ENCODE measurements at places on chromosomes 7 and 10.

DNA sequence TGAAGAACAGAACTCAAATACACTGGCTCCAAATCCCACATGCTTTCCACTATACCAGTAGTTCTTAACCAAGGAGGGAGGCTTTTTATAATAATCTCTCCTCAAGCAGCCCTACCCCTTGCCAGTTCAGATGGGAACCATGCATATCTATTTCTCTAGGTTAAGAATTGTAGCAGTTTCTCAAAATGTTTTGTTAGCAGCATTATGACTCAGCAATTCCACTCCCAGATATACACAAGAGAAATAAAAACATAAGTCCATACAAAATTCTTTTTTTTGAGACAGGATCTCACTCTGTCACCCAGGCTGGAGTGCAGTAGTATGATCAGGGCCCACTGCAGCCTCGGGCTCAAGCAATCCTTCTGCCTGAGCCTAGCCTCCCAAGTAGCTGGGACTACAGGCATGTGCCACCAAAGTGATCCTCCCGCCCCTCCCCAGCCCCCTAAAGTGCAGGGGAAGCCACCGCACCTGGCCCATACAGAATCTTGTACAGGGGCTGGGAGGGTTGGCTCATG is 18.1 kb downstream of the YWHAG start:
- peaks cover 9% of the 10 kb centered on the region for H3K36me3 ChIP-seq
- no peak for DNase-seq
- H3K4me3 ChIP-seq: no peak overlapping the region
- no peaks in the 10 kb centered on the region for H3K27me3 ChIP-seq
- no peaks in the 10 kb centered on the region for H3K4me1 ChIP-seq

DNA sequence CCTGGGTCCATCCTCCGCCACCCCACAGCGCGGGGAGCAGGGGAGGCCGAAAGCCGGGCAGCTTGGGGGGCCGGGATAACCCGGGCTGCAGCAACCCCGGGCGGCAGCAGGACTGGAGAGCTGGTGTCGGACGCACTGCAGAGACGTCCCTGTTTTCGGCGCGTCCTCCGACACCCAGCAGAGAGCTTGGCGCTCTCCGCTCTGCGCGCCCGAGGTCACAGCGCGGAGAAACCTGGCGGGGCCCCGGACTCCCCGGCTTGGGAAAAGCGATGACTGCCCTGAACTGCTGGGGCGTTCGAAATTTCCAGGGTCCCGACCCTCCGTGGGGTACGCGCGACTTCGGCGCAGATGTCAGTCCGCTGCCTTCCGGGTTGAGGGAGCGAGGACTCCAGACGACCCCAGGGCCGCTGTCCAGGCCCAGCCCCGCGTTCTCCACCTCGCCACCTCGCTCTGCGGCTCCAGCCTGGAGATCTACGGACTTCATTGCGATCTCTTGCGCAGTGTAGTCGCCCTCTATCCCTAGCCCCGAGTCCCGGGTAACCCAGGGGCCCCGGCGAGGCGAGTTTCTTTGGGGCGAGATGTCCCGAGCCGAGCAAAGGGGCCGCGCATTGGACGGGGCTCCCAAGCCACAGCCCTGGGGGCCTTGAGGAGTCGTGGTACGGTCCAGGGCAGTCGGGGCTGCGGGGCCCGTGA is 617 bp upstream of the FOXI2 start:
- H3K36me3 ChIP-seq: no peaks in the 10 kb centered on the region
- peaks cover 58% of the 10 kb centered on the region for H3K27me3 ChIP-seq
- H3K4me1 ChIP-seq: no peaks in the 10 kb centered on the region
- no peak overlapping the region for H3K4me3 ChIP-seq

DNA sequence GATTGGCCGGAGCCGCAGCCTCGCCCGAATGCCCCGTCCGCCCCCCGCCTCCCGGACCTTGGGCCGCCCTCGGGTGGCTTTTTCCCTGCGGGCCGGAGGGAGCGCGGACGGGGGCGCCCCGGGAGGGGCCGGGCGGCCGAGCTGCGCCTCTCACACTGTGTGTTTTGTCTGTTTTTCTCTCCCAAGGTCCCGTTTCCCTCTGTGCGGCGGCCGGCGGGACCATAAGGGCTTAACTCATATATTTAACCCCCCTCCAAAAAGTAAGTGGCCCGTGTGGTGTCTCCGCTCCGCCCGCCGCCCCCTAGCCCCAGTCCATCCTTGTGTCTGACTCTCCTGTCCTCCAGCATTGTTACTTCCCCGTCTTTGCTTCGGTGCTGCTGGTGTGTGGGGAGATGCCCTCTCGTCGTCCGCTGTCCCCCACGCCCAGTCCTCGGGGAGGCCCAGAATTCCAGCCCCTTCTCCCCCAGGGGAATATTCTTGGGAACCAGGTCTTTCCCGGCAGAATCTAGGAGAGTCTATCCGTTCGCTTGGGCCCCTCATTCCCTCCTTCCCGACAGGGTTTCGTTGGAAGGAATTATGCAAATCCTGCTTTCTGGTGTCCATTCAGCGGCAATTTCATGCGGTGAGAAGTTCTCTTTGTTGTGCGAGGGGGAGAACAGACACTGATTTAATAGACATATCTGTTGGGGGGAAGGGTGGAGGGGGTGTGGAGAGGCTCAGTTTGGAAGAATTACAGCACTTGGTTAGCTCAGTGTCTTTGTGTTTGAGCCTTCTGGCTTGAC is 1.3 kb downstream of the LCOR start:
- H3K4me1 ChIP-seq: no peaks in the 10 kb centered on the region
- H3K36me3 ChIP-seq: no peaks in the 10 kb centered on the region
- peak overlapping the region; percentile 51 for H3K4me3 ChIP-seq
- H3K27ac ChIP-seq: peak overlapping the region; percentile 99
- peak; percentile 71 for DNase-seq
- H3K27me3 ChIP-seq: no peaks in the 10 kb centered on the region

GRCh38 chr7:142381727-142382390 is 124.0 kb upstream of the PRSS58 start:
- no peak overlapping the region for H3K4me3 ChIP-seq
- no peak for DNase-seq
- no peak overlapping the region for H3K27ac ChIP-seq
- H3K36me3 ChIP-seq: no peaks in the 10 kb centered on the region

DNA sequence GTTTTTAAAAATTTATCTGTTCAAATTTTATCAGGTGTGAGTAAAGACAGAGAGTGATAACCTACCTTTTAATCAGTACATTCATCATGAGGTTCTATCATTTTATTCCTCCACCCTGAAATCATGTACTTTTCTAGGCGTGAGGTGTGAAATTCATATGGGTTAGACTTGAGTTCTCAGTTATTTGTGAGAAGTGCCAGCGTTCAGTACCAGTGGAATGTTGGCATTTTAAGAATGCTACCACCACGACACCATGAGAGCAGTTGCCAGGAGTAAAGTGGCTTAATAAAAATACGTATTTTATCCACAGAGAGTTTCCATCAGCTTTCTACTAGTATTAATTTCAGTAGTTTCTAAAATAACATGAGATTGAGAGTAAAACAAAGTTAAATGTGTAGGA is 104.1 kb upstream of the FERD3L start:
- no peak overlapping the region for H3K4me3 ChIP-seq
- no peaks in the 10 kb centered on the region for H3K36me3 ChIP-seq
- H3K4me1 ChIP-seq: no peaks in the 10 kb centered on the region
- no peaks in the 10 kb centered on the region for H3K27me3 ChIP-seq

DNA sequence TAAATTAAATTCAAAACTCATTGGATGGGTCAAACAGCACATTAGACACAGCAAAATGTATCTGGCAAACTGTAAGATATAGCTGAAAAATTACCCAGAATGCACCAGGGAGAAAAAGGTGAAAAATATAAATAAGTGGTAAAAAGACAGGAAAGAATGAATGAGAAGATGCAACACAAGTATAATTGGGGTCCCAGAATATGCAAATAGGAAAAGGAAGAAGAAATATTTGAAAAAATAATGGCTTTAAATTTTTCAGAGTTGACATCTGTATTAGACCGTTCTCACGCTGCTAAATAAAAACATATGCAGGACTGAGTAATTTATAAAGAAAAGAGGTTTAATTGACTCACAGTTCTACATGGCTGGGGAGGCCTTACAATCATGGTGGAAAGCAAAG is 167.7 kb upstream of the PLXNA4 start:
- H3K27ac ChIP-seq: no peak overlapping the region
- no peaks in the 10 kb centered on the region for H3K27me3 ChIP-seq
- no peaks in the 10 kb centered on the region for H3K36me3 ChIP-seq
- H3K4me3 ChIP-seq: no peak overlapping the region
- DNase-seq: no peak

GRCh38 chr7:27704422-27705199 is 35.4 kb upstream of the TAX1BP1 start:
- H3K27me3 ChIP-seq: no peaks in the 10 kb centered on the region
- H3K27ac ChIP-seq: no peak overlapping the region
- no peak for DNase-seq
- H3K4me1 ChIP-seq: no peaks in the 10 kb centered on the region
- no peak overlapping the region for H3K4me3 ChIP-seq
- no peaks in the 10 kb centered on the region for H3K36me3 ChIP-seq

DNA sequence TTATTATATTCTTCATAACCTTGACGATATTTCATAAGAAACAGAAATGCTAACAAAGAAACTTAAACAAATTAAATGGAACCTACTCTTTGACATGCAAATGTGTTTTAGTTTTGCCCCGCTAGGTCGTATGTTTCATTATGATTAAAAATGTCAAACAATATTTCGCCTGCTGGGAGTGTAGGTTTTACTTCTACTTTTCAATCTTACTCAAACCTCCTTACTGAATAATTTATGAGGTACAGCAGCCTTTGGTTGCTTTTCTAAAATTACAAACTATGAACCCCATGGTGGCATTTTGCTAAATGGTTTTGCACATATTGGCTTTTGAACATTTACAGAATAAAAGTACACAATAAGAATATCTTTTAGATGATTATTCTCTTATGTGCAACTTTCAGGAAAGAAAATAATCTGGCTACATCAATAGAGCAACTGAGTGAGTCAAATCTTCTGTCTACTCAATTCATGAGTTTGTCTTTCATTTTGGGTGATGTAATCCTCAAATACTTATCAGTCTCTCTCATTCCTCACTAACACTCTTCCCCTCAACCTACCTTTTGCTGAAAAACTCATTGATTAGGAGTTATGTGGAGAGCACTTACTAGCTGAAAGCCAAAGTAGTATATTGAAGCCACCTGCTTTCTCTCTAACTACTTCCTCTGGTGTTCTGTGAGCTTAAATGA is 1226.4 kb downstream of the XPNPEP1 start:
- no peaks in the 10 kb centered on the region for H3K4me1 ChIP-seq
- H3K4me3 ChIP-seq: no peak overlapping the region
- no peak for DNase-seq

DNA sequence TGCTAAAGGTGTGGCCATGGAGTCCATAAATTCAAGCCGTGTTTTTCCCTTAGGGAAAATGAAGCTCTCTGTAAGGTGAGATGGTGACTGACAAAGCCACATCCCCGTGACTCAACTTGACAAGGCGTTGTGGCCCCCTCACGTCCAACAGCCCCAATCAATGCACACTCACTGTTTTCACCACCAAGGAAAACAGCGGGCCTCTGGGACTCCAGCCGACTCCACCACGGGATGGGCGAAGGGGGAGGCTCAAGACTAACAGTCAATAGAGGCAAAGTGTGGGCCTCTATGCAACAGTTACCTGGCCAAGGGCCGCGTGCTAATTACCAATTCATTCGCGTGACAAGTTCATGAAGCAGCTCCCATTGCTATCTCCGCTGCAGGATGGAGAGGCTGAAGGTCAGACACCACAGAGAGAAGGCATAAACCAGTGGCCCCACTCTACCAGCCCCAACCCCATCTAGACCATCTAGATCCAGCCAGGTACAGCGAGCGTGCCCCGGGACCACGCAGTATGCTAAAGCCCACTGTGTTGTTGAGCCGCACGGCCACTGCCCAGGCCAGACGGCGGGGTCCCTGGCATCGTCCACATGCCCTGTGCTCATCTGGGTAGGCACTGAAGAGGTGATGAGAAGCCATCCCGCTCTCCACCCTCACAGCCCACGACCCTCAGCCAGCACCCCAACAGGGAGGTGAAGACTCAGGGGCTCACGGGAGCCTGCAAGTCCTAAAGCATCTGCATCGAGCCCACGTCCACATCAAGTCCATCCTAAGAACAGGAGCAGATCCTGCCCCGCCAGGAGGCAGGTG is 76.1 kb downstream of the PROSER2 start:
- H3K4me1 ChIP-seq: peaks cover 5% of the 10 kb centered on the region
- no peak overlapping the region for H3K4me3 ChIP-seq
- no peaks in the 10 kb centered on the region for H3K36me3 ChIP-seq

DNA sequence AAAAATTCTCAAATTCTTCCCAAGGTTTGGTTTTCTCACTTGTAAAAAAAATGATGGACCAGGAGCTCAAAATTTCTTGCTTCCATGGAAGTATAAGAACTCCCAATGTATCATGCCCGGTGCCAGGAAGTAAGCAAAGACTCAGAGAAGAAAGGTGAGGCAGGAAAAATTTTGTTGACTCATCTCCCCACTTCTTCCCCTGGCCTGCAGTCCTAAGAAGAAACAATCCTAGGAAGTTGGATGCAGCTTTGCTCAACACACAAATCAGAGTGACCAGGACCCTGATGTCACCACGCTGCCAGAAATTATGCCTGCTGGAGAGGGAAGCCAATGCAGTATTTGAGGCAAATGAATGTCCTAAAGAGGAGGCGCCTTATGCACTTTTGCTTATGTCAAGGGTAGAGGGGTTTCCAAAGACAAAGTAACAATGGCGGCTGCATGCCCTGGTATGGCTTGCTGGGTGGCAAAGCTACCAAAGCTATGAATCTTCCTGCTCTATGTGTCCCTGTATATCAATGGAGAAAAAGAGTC is 163.6 kb downstream of the NEURL1 start:
- H3K36me3 ChIP-seq: no peaks in the 10 kb centered on the region
- no peaks in the 10 kb centered on the region for H3K27me3 ChIP-seq
- H3K4me3 ChIP-seq: no peak overlapping the region
- H3K27ac ChIP-seq: no peak overlapping the region
- no peaks in the 10 kb centered on the region for H3K4me1 ChIP-seq

DNA sequence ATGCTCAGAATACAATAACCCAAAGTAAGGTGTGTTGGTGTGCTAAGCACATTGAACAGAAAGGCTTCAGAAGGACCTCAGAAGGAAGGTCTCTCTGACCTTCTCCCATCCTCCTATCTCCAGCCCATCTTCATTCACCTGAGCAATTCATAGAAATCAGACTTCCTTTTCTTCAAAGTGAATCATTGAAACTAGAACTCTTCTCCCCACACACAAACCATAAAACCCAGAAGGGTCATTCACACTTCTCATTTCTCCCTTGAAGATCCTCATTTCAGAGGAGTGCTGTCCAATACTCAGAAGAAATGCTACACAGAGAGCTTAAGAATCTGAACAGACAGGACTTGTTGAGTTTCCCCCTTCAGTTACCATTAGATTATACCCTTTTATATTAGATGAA is 89.5 kb downstream of the VWDE start:
- no peak overlapping the region for H3K27ac ChIP-seq
- no peak for DNase-seq
- no peaks in the 10 kb centered on the region for H3K36me3 ChIP-seq
- H3K4me1 ChIP-seq: no peaks in the 10 kb centered on the region
- no peak overlapping the region for H3K4me3 ChIP-seq

DNA sequence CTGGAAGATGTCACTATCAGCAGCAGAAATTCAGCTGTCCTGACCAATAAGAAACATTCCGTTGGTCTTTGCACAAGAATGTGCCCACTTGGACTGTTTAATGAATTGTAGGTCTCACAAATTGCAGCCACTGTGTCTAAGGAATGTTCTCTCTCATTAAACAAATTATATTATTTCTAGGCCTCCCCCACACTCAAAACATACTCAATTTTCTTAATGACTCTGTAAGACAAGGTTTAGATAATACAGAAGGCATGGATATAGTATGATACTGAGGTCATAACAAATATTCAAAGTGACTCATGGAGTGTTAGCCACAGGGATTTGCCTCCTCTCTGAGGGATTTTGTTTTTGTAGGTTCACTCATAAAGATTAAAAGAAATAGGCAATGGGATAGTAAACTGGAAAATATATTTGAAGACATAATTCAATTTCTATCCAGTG is 197.5 kb downstream of the PTN start:
- no peaks in the 10 kb centered on the region for H3K27me3 ChIP-seq
- no peak overlapping the region for H3K27ac ChIP-seq
- H3K36me3 ChIP-seq: no peaks in the 10 kb centered on the region
- DNase-seq: no peak
- no peak overlapping the region for H3K4me3 ChIP-seq
- H3K4me1 ChIP-seq: no peaks in the 10 kb centered on the region

All from mesendoderm (in vitro differentiated cells).